Spinal cord (tissue), 10 donors: ENCODE measurements at places on chromosomes 1 and 21. TPM values are rescaled to one million over a fixed set of nuclear protein-coding genes. Genes with fewer than 3 reads are reported as not detected.

C1QTNF12 gene
- total RNA-seq, result 10.4 TPM

A3GALT2 gene
- not detected for total RNA-seq

FNDC10 gene
- total RNA-seq, result 6.0 TPM

DNA sequence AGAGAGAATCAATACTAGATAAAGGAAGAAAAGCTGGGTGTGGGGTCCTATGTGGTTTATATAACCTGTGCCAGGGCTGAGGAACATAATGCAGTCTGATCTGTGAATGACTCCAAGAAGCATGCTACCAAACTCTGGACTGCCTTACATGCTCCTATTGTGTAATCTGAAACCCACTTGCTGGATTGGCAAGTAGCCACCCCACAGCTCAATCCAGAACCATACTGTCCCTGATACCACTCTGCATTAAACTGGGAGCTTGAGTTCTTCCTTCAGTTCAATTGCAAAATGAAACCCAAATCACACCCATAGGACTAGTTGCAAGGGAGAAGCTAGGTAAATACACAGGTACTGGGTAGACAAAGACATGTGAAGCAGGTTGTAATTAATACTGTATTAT lies 115.4 kb upstream of the NEGR1 start:
- no peaks in the 10 kb centered on the region for H3K27me3 ChIP-seq
- H3K36me3 ChIP-seq, result no peaks in the 10 kb centered on the region
- DNase-seq, result no peak
- H3K4me1 ChIP-seq, result no peaks in the 10 kb centered on the region

DNA sequence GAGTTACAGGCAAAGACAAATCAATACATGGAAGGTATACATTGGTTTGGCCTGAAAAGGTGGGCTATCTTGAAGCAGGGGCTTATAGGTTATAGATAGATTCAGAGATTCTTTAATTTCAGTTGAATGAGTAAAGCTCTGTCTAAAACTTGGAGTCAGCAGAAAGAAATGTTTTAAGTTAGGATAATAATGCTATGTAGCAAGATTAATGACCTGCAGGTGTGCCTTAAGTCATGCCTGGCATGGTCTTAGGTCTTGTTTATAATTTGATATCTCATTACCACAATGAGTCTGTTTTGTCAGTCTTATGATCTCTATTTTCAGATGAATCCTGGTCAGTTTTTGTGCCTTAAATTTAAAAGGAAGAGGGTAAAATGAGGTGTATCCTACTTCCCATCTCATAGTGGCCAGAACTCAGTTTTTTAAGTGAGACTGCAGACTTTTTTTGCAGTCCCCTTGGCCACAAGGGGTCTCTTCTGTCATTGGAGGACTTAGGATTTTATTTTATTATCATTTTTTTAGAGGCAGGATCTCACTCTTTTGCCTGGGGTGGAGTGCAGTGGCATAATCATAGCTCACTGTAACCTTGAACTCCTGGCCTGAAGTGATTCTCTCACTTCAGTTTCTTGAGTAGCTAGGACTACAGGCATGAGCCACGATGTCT lies 21.3 kb upstream of the PGBD2 start:
- H3K4me3 ChIP-seq, result no peak overlapping the region
- H3K27ac ChIP-seq, result no peak overlapping the region
- DNase-seq, result no peak
- no peaks in the 10 kb centered on the region for H3K36me3 ChIP-seq
- no peaks in the 10 kb centered on the region for H3K4me1 ChIP-seq
- no peaks in the 10 kb centered on the region for H3K27me3 ChIP-seq
